Activated CD8-positive, alpha-beta T cell treated with anti-CD3 and anti-CD28 coated beads, Interleukin-2, amount 10 ng/mL, durations not matched to agents 7 days and 5 days (primary cell): ENCODE measurements at places on chromosomes 12 and 14. TPM values are rescaled to one million over a fixed set of nuclear protein-coding genes. Genes with fewer than 3 reads are reported as not detected.
A peak's percentile ranks its signal among the peaks of the same experiment; 100 is the strongest.

GRCh38 chr12:57842342-57843294, 3.9 kb downstream of the CTDSP2 start:
- peak; percentile 50 for DNase-seq
- peak overlapping the region; percentile 50 for H3K4me3 ChIP-seq
- H3K27ac ChIP-seq, result peak overlapping the region; percentile 18

- H3K4me3 ChIP-seq, result no peak overlapping the region
- no peaks in the 10 kb centered on the region for H3K4me1 ChIP-seq
- no peak overlapping the region for H3K27ac ChIP-seq
- no peaks in the 10 kb centered on the region for H3K27me3 ChIP-seq
These were observed 269.1 kb downstream of the NAV3 start for GRCh38 chr12:78099806-78100205.

Gene PTPRR
- not detected for total RNA-seq

Gene CCND2
- total RNA-seq, result 572 TPM

DNA sequence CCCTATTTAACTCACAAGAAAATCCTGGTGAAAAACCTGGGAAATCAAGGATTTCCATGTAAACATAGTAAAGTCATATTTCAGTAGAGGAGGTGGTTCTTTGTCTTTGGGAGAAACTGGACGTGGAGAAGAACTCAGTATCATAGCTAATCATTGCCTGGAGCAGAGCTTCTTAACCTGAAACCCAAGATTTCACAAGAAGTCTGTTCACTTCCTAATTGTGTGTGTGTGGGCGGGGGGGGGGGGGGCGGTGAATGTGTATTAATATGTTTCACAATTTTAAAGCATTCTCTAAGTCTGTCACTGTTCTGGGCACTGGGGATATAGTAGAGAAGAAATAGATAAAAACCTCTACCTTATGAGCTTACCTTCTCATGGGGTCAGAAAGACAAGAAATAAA, 96.7 kb upstream of the PPP4R3A start:
- peaks cover 4% of the 10 kb centered on the region for H3K27me3 ChIP-seq
- DNase-seq, result no peak
- H3K36me3 ChIP-seq, result no peaks in the 10 kb centered on the region

Gene SCN8A
- total RNA-seq, result 1.4 TPM

GRCh38 chr12:75479963-75480461, 543 bp upstream of the GLIPR1 start:
- peaks cover 18% of the 10 kb centered on the region for H3K36me3 ChIP-seq
- no peak for DNase-seq
- no peaks in the 10 kb centered on the region for H3K27me3 ChIP-seq
- H3K4me1 ChIP-seq, result peaks cover 69% of the 10 kb centered on the region
- H3K4me3 ChIP-seq, result peak overlapping the region; percentile 91

Gene WNT1
- 1.1 TPM for total RNA-seq

DNA sequence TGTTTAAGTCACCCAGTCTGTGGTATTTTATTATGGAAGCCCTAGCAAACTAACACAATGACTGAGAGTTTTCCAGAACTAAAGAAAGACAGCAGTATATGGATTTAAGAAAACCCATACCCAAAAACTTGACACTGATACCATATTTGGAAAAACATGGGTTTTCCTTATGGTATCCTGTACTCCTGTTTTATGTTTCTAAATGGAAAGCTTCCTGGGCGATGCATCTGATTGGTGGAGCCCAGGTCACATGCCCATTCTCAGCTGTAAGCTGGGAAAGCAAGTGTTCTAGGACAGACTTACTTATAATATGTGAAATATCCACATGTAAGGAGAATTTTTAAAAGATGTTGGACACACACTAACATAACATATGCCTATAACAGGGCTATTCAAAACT, 4.5 kb upstream of the RNASE4 start:
- no peaks in the 10 kb centered on the region for H3K36me3 ChIP-seq
- peaks cover 10% of the 10 kb centered on the region for H3K4me1 ChIP-seq
- H3K27ac ChIP-seq, result no peak overlapping the region
- DNase-seq, result no peak
- H3K27me3 ChIP-seq, result peaks cover 13% of the 10 kb centered on the region

Gene MIS18BP1
- total RNA-seq, result 66.4 TPM

GRCh38 chr12:82507686-82508085, 149.4 kb downstream of the METTL25 start:
- peaks cover 3% of the 10 kb centered on the region for H3K27me3 ChIP-seq
- no peak overlapping the region for H3K27ac ChIP-seq
- DNase-seq, result no peak
- no peaks in the 10 kb centered on the region for H3K36me3 ChIP-seq
- no peak overlapping the region for H3K4me3 ChIP-seq
- H3K4me1 ChIP-seq, result no peaks in the 10 kb centered on the region

DNA sequence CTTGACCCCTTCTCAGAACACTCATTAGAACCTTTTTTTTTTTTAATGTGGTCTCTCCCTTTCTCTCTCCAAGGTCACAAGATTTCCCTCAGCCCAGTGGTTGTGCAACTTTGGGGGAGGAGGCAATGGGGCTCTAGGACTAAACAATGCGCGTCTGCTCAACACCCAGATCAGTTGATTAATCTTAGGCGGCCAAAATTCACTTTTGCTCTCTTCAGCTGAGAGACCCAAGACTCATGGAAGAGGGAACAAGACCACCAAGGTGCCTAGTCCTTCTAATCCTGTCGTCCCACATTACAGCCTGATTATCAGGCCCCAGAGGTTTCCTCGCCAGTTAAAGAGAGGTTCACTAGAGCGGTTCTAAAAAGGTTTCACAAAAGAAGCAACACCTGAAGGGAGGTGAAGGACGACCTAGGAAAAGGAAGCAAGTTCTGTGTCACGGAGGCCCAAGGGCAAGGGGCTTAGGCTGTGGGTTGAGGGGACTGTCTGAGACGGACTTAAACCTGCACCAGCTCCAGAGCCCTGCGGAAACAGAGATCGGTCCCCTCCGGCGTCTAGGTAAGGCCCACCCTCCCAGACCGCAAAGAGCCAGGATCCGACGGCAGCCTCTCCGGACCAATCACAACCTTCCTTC, 824 bp upstream of the TARBP2 start:
- peaks cover 12% of the 10 kb centered on the region for H3K36me3 ChIP-seq
- peaks cover 43% of the 10 kb centered on the region for H3K4me1 ChIP-seq
- peak overlapping the region; percentile 81 for H3K4me3 ChIP-seq
- no peaks in the 10 kb centered on the region for H3K27me3 ChIP-seq

GRCh38 chr14:99460793-99461192, 19.9 kb downstream of the SETD3 start:
- H3K36me3 ChIP-seq, result peaks cover 50% of the 10 kb centered on the region
- H3K4me3 ChIP-seq, result no peak overlapping the region
- H3K27me3 ChIP-seq, result no peaks in the 10 kb centered on the region

DNA sequence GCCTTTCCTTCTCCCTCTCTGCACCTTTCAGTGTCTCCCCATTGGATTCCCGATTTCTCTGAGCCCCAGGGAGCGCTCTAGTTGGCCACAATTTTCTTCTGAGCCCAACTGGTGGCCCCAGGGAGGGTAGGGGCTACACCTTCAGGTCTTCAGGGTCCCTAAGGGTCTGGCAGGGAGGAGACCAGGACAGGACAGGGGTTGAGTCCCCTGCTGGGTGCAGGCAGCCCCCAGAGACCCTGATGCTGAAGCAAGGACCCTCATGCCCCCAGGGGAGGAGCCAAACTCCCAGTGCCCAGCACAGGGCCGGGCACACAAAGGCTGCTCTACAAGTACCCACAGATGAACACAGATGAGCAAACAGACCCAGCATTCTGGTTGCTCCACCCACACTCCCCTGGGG, 12.7 kb downstream of the FOXN4 start:
- DNase-seq, result no peak

- H3K4me3 ChIP-seq, result no peak overlapping the region
- H3K27ac ChIP-seq, result no peak overlapping the region
These were observed 20.2 kb upstream of the SERPINA1 start for GRCh38 chr14:94408546-94409095.

Gene RFC5
- 52.5 TPM for total RNA-seq

GRCh38 chr12:108052260-108052659, 76.8 kb upstream of the WSCD2 start:
- H3K36me3 ChIP-seq, result no peaks in the 10 kb centered on the region
- no peaks in the 10 kb centered on the region for H3K4me1 ChIP-seq
- H3K27me3 ChIP-seq, result peaks cover 27% of the 10 kb centered on the region
- no peak overlapping the region for H3K4me3 ChIP-seq
- no peak overlapping the region for H3K27ac ChIP-seq
- no peak for DNase-seq

DNA sequence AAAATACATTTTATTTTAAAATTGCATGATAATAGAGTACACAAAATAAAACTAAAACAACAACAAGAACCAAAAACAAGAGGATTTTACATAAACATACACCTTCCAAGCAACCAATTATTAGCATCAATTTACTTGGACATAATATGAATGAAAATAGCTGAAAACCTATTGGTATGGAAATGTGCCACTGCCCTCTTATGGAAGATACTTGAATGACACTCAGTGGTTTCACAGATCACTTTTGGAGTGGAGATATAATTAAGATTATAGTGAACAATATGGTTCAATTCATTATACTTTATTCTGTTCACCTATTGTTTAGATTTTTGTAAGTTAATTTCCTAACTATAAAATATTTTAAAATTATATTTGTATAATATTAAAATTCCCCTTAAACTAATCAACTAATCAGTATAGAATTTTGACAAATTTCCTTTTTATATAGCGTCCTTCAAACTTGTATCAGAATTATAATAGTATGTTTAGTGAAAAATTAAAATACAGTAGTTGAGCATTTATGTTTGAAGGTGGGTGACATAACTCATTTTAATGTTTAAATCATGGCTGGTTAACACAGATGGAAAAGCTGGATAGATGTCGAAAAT, 70.1 kb downstream of the SLC6A15 start:
- DNase-seq, result no peak
- no peak overlapping the region for H3K4me3 ChIP-seq
- no peak overlapping the region for H3K27ac ChIP-seq
- no peaks in the 10 kb centered on the region for H3K27me3 ChIP-seq
- H3K36me3 ChIP-seq, result no peaks in the 10 kb centered on the region

DNA sequence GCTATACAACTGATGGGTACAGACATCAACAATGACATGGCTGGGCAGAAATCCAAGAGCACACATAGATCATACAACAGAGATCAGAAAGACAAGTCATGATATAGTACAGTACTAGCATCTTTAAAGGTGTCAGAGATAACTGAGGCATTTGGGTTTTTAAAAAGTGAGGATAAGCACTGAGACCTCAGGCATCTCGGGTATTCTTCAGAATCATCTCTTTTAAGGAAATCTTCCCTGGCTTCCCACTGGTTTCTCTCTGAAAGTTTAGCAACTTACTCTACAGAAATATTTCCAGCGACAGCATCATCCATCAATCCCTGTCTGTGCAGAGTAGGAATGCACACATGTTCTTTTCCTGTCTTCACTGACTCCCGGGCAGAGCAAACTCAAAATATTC, 93.2 kb upstream of the PARP11 start:
- DNase-seq, result no peak
- H3K4me3 ChIP-seq, result no peak overlapping the region
- no peak overlapping the region for H3K27ac ChIP-seq
- H3K36me3 ChIP-seq, result no peaks in the 10 kb centered on the region
